ENCODE measurements at places on chromosomes 11 and 22.

- DNase-seq: no peak
These were observed 22.8 kb downstream of the SLC5A4 start for GRCh38 chr22:32232191-32232830.

DNA sequence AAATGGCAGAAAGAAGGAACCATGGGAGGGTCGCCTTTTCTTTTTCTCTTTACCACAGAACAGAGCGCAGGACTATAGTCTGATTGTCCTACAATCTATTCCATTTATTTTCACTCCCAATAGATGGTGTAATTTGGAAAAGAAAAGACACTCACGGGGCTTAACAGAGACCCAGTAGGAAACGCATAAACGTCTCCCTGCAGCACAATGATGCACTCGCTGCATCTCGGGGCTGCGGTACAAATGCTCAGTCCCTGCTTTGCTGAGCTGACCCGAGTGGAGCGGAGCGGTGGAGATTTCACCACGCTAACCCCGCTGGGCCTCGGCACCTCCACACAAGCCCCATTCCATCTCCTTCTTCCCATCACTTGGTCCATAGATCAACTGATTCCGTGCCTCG lies 1.5 kb downstream of the FEZ1 start:
- DNase-seq: no peak

- DNase-seq: no peak
These were observed 18.2 kb downstream of the SBF1 start for GRCh38 chr22:50456466-50457234.

DNA sequence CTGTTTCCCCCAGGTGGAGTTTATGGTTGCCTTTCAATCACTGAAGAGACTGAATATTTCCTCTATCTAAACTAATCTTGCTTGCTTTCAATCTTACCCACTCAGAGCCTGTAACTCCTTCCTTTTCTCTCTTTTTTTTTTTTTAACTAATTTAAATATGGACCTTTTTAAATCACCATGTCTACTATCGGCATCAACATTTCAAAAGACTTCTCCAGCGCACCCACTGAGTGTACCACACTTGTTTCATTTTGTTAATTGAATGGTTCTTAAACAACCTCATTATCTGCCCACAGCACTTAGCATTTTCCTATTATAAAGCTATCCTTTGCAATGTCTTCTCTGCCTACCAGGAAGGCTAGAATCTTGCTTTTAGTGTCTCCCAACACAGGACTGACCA lies 1212.5 kb downstream of the LRRC4C start:
- DNase-seq: no peak

DNA sequence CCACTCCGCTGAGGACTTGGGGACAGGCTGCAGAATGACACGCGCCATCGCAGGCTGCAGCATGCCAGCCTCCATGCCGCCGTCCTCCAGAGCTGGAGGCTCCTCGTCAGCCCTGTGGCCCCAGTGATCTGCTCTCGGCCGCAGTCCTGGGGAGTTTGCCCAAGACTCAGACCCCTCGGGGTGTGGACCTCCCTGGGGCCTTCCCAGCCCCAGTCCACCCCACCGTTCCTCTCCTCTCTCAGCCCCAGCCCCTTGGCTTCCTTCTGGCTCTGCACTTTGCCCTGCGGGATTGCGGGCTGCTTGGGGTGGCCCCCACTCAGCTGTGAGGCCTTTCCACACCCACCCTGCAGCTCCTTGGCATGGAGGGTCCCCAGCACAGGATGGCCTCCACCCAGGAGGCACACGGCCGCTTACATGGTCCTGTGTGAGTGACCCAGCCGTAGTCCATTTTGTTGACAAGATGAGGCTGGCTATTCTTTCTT lies 414.9 kb downstream of the TBC1D22A start:
- no peak for DNase-seq

GRCh38 chr11:105357146-105357545 lies 217.6 kb upstream of the CARD18 start:
- DNase-seq: no peak

GRCh38 chr11:43787824-43788223 lies 92.8 kb upstream of the ALKBH3 start:
- no peak for DNase-seq
